Midbrain (tissue), 1 donor: ENCODE measurements at places on chromosomes 6 and 20.

DNA sequence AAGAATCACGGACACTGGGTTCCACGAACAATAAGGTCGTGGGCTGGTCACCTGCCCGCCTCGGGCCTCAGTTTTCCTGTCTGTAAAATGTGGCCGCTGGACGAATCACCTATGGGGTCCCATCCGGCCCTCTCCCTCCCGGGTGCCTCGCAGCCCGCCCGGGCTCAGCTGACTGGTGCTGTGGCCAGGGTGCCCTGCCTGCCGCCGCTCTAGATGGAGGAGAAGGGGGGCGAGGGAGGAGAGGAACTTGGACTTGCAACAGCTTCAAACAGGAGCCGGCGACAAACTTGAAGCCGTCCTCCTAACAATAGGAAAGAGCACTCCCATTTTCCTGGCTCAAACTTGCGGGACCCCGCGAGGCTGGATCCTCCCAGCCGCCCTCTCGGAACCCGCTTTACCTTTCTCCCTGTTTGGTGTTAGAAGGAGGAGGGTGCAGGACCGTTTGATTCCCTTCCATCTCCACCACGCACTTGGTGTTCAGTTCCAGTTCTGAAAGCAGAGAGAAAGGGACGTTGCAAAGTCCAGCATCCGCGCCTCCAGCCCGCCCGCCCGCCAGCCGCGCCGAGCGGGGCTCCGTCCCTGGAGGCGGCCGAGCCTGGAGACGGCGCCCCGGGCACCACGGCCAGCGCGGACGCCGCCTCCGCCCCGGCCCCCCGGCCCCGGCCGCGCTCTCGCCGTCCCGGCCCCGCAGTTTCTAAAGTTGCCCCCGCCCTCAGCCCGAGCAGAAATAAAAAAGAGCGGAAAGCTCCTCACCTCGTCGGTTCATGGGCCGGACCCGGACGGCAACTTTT is 584 bp downstream of the KIF13A start:
- peak; percentile 67 for DNase-seq

DNA sequence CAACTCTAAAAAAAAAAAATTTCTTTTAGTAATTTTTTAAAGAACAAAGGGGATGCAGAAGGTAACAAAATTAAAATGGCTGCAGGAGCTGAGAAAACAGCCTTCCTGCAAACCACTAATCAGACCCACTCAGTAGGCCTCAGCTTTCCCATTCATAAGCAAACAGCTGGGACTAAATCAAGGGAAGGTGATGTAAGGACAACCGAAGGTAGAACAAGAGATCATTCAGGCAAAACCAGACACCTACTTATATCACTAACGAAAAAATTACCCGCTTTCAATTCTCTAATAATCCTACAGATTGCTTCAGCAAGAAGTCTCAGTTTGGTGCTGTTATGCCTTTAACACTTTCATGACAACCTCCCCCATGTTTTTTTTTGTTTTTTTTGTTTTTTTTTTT is 124.0 kb downstream of the ZMYND8 start:
- no peak for DNase-seq

DNA sequence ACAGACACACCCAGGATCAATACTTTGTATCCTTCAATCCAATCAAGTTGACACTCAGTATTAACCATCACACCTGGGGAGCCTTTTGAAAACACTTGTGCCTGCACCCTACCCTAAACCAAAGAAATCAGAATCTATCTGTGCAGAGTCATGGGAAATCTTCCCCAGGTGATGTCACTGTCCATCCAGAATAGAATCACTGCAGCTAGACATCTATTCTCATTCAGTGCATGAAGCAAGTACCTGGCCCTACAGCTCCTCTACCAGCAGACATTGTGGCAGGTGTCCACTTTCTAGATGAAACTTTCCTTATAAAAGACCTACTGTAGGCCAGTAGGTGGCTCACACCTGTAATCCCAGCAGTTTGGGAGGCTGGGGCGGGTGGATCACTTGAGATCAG is 262.4 kb upstream of the MARCKS start:
- no peak for DNase-seq

GRCh38 chr6:24851086-24851485 is 52.4 kb upstream of the ARMH2 start:
- DNase-seq = no peak

DNA sequence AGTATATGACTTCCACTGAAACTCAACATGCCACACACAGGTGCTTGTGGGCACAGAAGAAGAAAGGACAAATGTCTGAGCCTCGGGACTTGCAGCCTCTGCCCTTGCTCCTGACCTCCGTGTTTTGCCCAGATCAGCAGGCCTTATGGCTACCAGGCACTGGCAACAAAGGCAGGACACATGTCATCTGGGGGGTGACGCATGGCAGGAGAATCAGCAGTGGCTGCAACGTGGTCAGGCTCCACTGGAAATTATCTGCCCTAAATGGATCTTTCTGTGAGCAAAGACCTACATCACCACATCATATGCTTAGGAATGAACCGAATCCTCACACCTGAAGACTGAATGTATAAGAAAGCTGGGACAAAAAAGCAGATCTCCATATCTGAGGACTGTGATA is 78.9 kb downstream of the ELOVL5 start:
- DNase-seq = no peak

- no peak for DNase-seq
These were observed 219.8 kb downstream of the ZDHHC14 start for GRCh38 chr6:157600807-157601206.
